ENCODE measurements at places on chromosomes 2 and 18.

DNA sequence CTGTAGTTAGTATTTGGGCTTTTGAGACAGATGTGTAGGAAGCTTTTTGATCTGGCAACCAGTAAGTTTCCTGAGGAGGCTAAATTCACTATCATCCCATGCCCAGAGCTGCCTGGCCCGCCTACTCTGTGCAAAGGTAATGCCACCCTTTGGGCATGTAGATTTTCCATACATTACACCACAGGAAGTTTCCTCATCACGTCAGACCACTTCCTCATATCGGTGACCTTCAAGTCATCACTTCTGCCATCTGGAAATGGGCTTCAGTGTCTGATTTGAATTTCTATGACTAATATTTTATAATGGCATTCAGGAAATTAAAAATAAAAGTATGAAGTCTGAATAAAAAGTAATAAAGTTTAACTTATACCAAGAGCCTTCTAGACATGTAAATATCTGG, 825.4 kb downstream of the DCDC2C start:
- DNase-seq: no peak

DNA sequence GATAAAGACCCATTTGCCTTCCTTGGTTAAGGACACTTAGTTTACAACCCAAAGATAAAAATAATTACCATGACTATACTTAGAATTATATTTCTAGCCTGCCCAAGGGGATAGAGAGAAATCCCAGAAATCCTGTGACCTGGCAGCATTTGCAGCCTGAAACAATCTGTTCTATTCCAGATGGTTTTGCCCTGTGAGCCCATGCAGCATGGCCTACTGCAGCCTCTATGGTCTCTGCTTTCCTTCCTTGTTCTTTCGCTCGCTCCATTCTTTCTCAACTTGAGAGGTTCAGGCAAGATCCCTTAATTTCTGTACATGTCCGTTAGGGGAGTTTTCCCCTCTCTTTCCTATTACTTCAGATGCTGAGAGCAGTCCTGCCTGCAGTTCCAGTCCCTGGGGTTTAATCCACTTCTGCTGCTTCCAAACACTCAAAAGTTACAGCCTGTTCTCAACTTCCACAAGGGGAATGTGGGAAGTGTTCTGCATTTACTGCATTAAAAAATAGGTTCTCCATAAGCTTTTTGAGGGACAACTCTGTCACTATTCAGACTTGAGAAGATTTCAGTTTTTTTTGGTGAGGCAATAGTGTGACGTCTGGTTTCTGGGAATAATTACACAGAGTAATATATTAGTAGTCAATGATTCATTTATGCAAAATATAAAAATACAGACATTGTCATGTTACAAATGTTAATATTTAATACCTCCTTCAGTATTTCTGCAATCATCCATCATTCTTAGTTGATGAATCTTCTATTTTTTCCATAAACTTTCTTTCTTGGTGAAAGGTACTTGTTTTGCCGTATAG, 80.3 kb downstream of the CDCA7 start:
- DNase-seq: no peak

- DNase-seq: no peak
Observed at GRCh38 chr18:32177530-32177929, 12.3 kb upstream of the MEP1B start.

GRCh38 chr2:110818767-110819481, 86.6 kb downstream of the ACOXL start:
- DNase-seq: no peak

- DNase-seq: no peak
Observed at GRCh38 chr2:224959556-224959955, 82.7 kb downstream of the DOCK10 start.

Measured in GM12864 (cell line).